ENCODE measurements at places on chromosomes 4 and X.

GRCh38 chr4:1418494-1419285 is 12.4 kb upstream of the NKX1-1 start:
- H3K4me3 ChIP-seq, result no peak overlapping the region
- no peak overlapping the region for H3K27ac ChIP-seq
- peaks cover 4% of the 10 kb centered on the region for H3K4me1 ChIP-seq

GRCh38 chr4:6071959-6072720 is 53.9 kb upstream of the C4orf50 start:
- H3K36me3 ChIP-seq, result peaks cover 3% of the 10 kb centered on the region
- H3K27me3 ChIP-seq, result no peaks in the 10 kb centered on the region
- H3K27ac ChIP-seq, result no peak overlapping the region
- no peaks in the 10 kb centered on the region for H3K4me1 ChIP-seq

GRCh38 chr4:128544272-128544671 is 256.7 kb upstream of the PGRMC2 start:
- no peak for DNase-seq
- no peaks in the 10 kb centered on the region for H3K4me1 ChIP-seq
- H3K27me3 ChIP-seq, result peaks cover 3% of the 10 kb centered on the region
- no peak overlapping the region for H3K27ac ChIP-seq
- H3K4me3 ChIP-seq, result no peak overlapping the region

DNA sequence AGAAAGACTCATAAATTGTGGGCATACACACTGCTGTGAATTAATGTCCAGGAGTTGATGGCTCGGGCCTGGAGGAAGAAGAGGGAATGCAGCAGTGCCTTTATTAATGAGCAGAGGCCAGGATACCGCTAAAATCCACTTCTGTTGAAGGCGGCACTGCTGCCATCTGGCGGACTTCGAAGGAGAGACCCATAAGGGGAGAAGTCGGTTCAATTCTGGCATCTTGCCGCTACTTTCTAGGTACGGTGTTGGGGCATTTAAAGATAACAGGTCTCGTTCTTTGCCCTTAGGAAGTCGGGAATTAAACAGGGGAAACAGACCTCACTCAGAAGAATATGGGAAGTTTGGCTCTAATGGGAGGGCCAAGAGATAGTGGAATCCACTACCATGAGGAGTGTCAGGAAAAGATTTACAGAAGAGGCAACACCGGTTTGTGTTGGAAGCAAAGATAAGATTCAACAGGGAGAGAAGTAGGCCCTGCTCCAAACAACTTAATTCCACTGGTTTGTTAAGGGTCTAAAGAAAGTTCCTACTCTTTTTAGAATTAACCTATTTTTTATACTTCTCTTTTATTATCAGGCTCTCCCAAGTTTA is 133.6 kb upstream of the GIMD1 start:
- H3K4me1 ChIP-seq, result no peaks in the 10 kb centered on the region
- no peak overlapping the region for H3K4me3 ChIP-seq
- DNase-seq, result no peak
- no peaks in the 10 kb centered on the region for H3K27me3 ChIP-seq
- H3K36me3 ChIP-seq, result no peaks in the 10 kb centered on the region
- H3K27ac ChIP-seq, result no peak overlapping the region
